ENCODE measurements at places on chromosomes 6 and 20.

DNA sequence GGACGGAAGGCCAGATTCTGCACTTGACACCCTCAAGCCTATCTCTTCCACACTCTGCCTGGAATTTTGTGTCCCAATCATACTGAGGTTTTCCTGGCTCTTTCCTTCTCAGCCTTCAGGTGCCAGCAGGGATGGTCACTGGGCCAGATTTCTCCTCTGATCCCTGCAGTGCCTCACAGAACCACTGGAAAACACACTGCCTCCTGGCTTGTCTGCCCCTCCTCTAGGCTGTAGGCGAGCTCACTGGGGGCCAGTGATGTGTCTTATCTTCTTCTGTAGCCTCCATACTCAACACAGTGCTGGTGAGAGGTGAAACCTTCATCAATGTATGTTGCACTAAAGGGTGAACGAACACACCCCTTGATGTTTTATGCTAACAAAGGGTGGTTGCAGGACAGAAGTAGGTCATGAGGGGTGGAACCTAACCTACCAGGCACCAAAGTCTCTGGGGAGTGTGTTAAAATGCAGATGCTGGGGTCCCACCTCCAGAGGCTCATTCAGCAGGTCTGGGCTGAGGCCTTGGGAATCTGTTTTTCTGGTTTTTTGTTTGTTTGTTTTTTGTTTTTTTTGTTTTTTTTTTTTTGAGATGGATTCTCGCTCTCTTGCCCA lies 80.3 kb downstream of the CDH26 start:
- no peak for DNase-seq

DNA sequence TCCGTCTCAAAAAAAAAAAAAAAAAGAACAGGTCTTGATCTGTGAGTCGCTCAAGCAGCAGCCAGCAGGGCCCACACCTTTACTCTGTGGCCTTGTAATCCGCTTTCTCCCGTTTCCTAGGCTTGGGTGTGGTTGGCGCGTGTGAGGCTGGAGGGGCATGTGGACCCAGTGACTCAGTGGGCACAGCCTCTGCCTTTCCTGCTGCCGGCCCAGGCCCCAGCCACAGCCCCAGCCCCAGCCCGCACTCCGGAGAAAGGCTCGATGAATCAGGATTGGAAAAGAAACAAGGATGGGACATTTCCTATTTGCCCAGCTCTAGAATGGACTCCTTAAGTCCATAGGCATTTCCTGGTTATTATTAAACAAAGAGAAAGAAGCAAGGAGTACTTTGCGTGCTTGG lies 4.3 kb downstream of the BHLHE23 start:
- DNase-seq: no peak

- DNase-seq: no peak
These were observed 614 bp upstream of the TMEM242 start for GRCh38 chr6:157323966-157324300.

DNA sequence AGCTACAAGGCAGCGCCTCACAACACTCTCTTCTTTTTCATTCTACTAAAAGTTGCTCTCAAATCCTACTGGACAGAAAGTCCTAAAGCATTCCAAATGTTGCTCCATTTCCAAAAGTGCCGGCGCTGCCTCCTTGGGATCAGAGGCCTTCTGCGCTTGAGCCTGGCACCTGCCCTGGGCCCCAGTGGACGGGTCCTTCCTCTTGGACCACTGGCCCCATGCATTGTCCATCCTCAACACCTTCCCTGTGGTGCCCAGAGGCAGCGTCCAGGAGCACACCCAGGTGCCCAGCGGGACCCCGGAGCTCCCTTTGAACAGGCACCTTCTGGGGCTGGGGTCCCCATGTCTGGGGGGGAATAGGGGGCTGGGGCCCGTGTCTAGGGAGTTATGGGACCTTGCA lies 205.2 kb downstream of the ERMARD start:
- no peak for DNase-seq

- no peak for DNase-seq
These were observed 3.9 kb upstream of the LSM14B start for GRCh38 chr20:62118113-62119043.

- DNase-seq: no peak
These were observed 442.3 kb upstream of the AGPAT4 start for GRCh38 chr6:161716176-161716575.

- DNase-seq: no peak
These were observed 28.2 kb downstream of the SLC12A5 start for GRCh38 chr20:46056970-46057855.

DNA sequence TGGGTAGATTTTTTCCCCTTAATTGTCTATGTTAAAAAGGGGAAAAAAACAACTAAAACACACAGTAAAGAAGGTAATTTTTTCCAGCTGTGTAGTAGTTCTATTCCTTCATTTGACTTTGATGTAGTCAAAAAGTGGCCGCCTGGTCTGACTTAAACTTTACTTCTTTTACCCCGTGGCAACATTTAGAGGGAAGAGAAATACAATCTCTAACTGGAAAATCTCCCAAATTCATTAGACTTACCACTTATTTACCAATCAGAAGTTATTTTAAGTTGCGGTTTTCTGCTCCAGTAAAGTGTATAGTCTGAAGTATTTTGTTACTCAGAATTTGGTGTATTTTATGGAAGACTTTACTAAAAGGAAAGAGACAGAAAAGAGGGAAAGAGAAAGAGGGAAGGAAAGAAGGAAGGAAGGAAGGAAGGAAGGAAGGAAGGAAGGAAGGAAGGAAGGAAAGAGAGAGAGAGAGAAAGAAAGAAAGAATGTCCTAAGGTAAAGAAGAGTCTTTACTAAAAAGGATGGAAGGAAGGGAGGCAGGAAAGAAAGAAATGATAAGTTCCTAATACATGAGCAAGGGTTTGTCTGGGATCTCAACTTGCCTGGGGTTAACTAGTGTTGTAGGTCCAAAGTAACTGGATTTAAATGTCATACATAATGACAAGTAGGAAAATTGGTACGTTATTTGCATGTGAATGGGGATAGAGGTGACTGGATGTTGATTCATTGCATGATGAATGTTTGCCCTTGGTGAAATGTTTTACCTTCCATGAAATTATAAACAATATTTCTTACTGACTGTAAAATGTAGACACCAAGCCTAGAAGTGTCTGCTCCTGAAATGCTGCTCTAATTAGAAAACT lies 135.1 kb downstream of the SAMD5 start:
- no peak for DNase-seq

DNA sequence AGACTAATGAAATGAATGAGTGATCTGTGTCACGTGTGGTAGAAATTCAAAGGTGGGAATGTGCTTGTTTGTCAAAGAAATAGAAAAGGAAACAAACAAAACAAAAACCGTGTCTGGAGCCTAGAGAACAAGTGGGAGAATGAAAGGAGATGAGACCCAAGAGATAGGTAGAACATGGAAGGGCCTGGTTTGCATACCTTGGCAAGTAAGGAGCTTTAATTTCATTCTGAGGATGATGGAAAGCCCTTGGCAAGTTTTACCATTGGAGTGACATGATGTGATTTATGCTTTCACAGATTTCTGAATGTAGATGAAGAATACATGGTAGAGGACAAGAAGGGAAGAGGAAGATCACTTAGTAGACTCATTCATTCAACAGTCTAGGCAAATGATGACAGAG lies 26.8 kb upstream of the PRDM1 start:
- no peak for DNase-seq

DNA sequence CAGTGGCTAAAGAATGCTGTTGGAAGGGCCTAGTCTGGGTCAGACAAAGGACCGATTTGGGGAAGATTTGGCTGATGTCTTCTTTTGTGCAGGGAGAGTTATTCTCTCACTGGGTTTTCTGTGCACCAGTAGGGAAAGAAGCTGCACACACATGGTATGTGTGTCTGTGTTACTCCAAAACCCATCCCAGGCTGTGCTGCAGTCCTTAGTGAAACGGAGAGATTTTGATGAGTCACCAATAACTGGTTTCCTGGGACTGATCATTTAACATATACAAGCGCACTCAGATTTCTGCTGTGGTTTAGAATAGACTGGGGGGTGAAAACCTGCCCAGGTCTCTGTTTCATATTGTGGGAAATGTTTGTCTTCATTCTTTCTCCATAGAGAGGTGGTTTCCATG lies 1049.8 kb downstream of the KIF16B start:
- DNase-seq: no peak

DNA sequence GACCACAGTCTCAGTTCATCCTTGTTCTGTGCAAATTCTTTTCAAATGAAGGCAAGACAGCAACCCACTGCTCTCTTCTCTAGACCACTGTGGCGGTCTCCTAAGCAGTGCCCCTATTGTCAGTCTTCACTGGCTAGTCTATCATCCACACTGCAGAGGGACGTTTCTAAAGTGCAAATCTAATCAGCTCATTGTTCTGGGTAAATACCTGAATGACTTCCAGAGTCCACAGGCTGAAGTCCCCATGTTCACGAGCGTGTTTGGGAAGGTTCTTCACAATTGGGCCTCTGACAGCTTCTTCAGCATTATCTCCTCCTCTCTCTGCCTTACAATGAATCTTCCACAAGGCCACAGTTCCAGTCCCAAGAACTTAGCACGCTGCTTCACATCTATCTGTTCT lies 73.2 kb downstream of the LAMA4 start:
- DNase-seq: no peak

DNA sequence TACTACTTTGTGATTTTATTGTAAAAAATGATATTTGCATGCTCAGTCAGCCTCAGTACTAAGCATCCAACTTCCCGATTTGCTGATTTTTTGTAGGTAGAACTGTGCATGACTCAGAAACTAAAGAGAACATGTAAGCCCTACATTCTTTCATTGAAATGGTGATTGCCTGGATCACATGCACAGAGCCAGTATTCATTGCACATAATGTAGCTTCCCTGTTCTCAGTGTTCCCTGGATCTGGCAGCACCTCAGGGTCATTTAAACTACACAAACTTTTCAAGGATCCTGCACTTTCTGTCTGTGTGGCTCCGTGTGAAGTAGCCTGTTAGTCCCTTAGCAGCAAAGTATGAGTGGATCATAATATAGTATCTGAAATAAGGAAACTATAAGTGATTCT lies 422.9 kb upstream of the AGPAT4 start:
- no peak for DNase-seq

- DNase-seq: no peak
These were observed 7.2 kb downstream of the LMBRD1 start for GRCh38 chr6:69789578-69789977.

DNA sequence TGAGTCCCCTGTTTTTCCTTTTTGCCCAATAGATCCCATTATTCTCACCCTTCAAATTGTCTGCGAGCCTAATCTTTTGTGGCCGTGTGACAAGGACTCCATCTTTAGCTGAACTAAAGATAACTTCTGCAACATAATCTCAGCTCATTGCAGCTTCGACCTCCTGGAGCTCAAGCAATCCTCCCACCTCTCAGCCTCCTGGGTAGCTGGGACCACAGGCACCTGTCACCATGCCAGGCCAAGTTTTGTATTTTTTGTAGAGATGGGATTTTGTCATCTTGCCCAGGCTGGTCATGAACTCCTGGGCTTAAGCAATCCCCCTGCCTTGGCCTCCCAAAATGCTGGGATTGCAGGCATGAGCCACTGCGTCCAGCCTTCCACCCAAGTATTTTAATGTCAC lies 161.0 kb downstream of the GJA1 start:
- DNase-seq: no peak

- DNase-seq: no peak
These were observed 10.6 kb downstream of the NOL4L start for GRCh38 chr20:32574296-32575226.

GRCh38 chr6:160069459-160069858 lies 52.2 kb upstream of the SLC22A1 start:
- no peak for DNase-seq

GRCh38 chr6:147126618-147127022 lies 77.6 kb upstream of the STXBP5 start:
- no peak for DNase-seq

- DNase-seq: no peak
These were observed 13.6 kb downstream of the LRRC73 start for GRCh38 chr6:43496370-43497128.

Data from stimulated activated CD4-positive, alpha-beta T cell treated with anti-CD3 and anti-CD28 coated beads, TNF-alpha, amount 100 ng/mL, for 1 hour (primary cell).